Muscle of back (tissue), 13 donors: ENCODE measurements at places on chromosomes 6 and 20. TPM values are rescaled to one million over a fixed set of nuclear protein-coding genes. Genes with fewer than 3 reads are reported as not detected.

- no peak for DNase-seq
Observed at GRCh38 chr6:168649209-168649608, 208.2 kb downstream of the SMOC2 start.

DNA sequence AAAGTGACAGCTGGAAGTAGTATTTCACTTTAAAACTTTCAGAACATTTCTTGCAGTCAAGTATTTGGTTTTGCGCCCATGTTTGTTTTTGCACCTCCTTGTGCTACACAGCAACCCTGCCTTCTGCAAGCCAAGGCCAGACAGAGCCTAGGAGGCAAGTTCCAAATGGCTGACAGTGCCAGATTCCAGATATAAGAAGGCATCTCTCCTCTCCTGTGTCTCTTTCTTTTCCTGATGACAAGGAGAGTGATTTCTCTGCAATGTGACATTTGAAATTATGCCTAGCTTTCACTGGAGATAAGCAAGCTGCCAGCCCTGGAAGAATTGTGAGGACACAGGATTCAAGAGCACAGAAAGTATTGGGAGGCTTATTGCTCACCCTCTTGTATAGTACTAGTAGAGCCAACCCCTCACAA lies 149.1 kb upstream of the TENT5A start:
- DNase-seq: peak; percentile 72

- DNase-seq: peak; percentile 53
Observed at GRCh38 chr20:14838663-14839628, 501.5 kb upstream of the FLRT3 start.

GRCh38 chr6:56541030-56541600 lies 101.6 kb downstream of the DST start:
- DNase-seq: peak; percentile 72

GRCh38 chr6:13847326-13848050 lies 33.1 kb upstream of the MCUR1 start:
- no peak for DNase-seq

Gene SLC12A5
- 0.71 TPM for polyA plus RNA-seq

DNA sequence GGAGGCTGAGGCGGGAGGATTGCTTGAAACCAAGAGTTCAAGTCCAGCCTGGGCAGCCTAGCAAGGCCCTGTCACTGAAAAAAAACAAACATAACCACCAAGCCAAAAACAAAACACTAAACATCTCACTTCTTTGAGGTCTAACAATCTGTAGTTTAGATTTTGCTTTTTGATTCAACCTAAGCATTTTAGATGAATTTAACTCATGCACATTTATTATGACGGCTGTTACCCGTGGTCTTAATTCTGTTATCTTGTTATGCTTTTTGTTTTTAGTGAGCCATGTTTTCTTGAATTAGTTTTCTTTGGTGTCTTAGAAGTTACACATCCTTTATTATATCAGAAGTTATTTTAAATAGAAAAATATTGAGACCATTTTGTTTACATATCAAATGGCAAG lies 13.8 kb upstream of the GTSF1L start:
- no peak for DNase-seq

Gene HLA-DQA1
- 4.2 TPM for polyA plus RNA-seq

- DNase-seq: no peak
Observed at GRCh38 chr20:1323830-1324597, 4.9 kb downstream of the SDCBP2 start.

DNA sequence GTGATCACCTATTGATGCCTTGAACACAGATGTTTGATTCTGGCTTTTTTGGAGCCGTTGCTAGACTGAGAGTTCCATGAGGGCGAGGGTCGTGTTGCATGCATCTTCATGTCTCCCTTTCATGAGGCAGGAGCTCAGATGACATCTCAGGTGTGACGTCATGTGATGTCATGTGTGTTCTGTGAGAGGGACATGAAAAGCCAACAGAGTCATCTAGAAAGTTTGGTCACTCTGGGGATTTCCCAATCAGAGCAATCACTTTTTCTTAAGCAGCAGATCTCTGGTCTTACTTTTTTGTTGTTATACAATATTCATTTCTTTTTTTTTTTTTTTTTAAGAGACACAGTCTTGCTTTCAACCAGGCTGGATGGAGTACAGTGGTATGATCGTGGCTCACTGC lies 411.8 kb downstream of the PREX1 start:
- DNase-seq: no peak

Gene LY6G5C
- 1.3 TPM for polyA plus RNA-seq

GRCh38 chr6:3176562-3177355 lies 19.4 kb upstream of the TUBB2A start:
- peak; percentile 66 for DNase-seq

DNA sequence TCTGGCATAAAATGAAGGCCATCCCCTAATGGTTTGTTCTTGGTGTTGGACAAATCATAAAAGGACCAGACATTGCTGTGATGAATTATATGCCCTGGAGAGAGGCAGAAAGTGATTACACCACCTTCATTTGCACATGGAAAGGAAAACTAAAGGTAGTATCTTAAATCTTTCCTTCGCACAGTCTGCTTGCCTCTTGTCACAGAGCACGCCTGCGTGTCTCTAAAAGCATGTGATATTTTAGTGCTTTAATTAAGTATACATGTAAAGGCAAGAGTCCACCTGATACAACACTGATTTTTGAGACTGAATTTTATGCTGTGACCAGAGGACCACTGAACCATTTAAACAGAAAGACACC lies 28.8 kb upstream of the PLAGL1 start:
- DNase-seq: no peak

Gene PPP1R14C
- polyA plus RNA-seq: 23.2 TPM

DNA sequence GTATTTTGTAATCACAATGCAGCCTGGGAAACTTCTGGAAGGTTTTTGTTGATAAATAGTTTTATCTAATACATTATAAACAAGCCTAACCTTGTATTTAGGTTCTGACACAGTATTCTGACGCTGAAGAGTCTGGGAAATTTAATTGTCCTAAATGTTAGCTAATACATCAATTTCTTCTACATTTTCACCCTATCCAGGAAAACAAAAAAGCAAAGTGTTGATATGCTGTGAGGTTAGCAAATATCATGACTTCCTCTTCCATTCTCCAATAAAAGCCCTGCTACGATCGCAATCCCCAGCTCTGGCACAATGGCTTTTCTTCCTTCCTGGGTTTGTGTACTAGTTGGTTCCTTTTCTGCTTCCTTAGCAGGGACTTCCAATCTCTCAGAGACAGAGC lies at the start of gene C6orf58:
Gene C6orf58 (plus strand): TSS at position 301 of the 400 bp plus-strand sequence. CDS start 12 bp downstream, at position 313.
- DNase-seq: no peak

Gene AVP
- polyA plus RNA-seq: 0.26 TPM

Gene CST2
- not detected for polyA plus RNA-seq

- DNase-seq: no peak
Observed at GRCh38 chr6:109019911-109020310, 74.7 kb downstream of the SESN1 start.

Gene CTNNBL1
- polyA plus RNA-seq: 48.9 TPM

GRCh38 chr6:120496661-120497060 lies 837.6 kb downstream of the TBC1D32 start:
- DNase-seq: peak; percentile 69

DNA sequence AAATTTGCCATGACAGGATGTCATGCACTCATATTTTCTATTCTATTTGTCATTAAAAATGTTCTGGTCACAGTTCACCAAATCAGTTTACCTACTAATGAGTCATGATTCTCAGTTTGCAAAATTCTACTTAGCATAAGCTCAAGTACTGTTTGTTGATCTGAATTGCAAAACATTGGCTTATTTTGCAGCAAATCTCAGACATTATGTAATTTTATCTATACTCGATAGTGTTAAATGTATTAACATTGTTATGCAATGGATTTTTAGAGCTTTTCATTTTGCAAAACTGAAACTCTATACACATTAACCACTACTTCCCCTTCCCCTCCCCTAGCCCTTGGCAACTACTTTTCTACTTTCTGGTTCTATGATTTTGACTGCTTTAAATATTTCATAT lies 213.8 kb upstream of the ZFP64 start:
- DNase-seq: no peak

DNA sequence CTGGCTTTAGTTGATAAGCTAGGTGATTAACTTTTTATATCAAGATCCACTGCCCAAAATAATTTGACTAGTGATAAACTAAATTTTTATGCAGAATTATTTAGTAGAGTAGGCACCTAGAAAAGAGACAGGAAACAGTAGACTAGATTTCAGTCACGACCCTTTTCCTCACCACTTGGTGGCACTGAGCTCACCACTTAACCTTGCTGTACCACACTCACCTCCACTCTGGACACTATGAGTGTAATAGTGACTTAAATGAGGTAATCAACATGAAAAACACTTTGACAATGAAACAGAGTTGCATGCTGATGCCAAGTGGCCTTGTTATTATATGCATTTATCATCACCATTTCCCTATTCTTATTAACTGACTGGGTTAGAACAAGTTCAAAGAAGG lies 730.4 kb downstream of the KIF16B start:
- no peak for DNase-seq

Gene CUL9
- 22.8 TPM for polyA plus RNA-seq

DNA sequence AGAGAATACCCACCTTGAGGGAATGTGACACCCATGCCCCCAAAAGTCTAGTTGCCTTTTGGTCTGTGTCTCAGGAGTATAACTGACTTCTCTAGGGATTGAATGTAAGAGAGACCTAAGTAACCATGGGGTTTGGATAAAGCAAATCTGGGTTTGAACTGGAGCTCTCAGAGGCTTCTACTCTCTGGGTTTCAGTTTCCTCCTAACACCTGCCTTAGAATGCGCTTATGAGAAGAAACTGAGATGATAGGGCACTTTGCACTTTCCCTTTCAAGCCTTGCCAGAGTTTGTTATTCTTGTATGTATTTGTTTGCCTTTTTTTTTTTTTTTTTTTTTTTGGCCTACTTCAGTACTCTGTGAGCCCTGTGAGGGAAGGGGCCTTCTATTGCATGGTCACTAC lies 19.4 kb downstream of the SDHAF4 start:
- DNase-seq: no peak

DNA sequence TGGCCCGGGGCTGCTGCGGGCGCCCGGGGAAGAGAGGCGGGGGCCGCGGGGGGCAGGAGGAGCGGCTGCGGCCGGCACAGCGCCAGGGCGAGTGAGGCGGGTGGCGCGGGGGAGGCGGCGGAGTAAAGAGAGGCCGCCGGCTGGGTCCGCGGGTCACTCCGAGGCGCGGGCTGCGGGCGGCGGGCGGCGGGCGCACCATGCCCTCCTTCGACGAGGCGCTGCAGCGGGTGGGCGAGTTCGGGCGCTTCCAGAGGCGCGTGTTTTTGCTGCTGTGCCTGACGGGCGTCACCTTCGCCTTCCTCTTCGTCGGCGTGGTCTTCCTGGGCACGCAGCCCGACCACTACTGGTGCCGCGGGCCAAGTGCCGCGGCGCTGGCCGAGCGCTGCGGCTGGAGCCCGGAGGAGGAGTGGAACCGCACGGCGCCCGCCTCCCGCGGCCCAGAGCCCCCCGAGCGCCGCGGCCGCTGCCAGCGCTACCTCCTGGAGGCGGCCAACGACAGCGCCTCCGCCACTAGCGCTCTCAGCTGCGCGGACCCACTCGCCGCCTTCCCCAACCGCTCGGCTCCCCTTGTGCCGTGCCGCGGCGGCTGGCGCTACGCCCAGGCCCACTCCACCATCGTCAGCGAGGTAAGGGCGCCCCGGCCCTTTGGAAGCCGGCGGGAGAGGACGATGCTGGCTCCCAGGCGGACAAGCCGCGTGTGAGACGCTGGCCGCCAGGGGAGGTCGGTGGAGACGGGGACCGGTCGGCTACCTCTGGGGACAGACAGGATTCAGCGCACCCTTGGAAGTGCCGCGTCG lies at the start of gene SLC22A3:
Gene SLC22A3 (plus strand): TSS at position 156 of the 797 bp plus-strand sequence. CDS start 42 bp downstream, at position 198.
- DNase-seq: peak; percentile 80

Gene ZBTB46
- polyA plus RNA-seq: 17.3 TPM

Gene ARMH2
- polyA plus RNA-seq: not detected

DNA sequence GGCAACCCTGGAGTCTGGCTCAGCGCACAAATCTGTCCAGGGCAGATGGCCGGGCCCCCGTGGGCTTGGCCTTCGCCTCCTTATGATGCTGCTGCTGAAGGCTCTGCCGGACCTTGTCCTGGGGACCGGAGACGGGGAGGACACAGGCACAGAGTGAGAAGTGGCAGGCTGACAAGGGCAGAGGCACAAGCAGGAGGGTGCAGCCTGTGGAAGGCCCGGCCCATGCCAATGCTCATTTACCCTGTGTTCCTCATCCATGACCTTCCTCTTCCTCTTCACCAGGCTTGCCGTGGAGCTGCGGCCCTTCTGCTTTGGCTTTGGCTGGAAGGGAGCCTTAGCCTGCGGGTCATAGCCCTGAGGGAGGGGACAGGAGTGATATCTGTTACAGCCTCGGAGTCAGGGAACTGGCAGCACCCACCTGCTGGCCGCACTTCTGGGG lies 2.4 kb downstream of the B3GALT4 start:
- DNase-seq: no peak

DNA sequence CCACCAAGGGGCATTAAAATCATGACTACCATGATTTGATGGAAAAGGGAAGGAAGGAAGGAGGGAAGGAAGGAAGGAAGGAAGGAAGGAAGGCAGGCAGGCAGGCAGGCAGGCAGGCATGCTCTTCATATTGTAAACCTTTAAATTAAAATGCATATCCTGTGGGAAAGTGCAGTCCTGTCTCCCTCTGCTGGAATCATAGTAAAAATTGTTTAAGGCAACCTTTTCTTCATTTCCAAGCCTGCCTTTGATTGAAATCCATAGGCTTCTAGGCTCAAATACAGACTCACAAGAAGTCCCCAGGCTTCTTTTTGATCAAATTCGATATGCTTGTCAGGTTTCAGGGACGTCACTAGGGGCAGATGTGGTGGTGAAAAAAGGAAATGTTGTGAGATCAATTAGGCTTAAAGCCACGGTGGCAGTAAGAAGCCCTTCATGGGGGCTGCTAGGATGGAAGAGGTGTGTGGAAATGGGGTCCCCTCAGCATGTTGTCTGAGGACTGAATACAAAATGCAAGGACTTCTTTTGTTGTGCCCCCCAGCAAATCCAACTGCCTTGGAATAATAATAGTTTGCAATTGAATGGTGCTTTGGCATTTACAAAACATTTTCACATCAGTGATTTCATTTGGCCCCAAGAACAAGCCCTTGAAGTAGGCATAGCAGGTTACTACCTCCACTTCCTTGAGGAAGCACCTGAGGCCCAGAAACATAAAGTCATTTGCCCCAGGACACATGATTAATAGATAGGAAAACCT lies 25.6 kb upstream of the GABRR1 start:
- peak; percentile 59 for DNase-seq

DNA sequence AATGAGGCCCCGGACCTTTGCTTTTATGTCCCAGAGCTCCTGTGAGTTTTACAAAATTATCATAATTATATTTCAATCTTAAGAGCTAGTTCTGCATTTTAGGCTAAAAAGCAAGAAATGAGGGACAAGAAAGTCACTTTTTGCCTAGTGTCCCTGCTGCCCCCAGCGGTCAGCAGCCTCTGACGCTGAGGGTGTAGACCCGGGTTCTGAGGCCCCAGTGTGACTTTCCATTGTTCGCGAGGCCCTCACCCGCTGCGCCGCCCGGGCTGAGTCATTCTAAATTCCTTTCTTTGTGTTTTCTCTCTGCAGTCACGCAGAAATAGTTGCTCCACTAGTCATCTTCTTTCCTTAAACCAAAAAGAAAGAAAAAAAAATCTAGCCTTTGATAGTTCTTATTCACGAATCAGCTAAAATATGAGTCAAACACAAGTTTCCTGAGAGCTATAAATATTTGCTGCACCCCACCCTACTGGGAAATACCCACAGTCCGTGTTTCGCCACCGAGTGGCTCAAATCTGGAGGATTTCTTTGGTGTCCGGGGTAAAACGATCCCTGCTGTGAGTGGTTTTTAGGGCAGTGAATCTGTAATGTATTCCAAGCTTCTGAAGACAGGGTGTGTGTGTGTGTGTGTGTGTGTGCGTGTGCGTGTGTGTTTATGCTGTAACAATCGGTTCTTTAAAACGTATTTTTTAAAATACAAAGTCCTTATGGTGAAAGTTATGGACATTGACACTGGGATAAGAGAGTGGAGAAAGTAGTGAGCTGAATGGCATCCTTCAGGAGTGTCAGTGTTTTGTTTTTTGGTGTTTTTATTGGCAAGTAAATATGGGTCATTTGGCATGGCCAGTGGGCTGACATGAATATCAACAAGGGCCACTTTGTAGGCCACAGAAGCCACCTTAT lies 59.7 kb upstream of the EEF1A1 start:
- DNase-seq: peak; percentile 83
